ENCODE measurements at places on chromosomes 12 and 14. TPM values are rescaled to one million over a fixed set of nuclear protein-coding genes. Genes with fewer than 3 reads are reported as not detected.

TAC3 gene
- total RNA-seq, result not detected

SERPINA9 gene
- not detected for total RNA-seq

COCH gene
- total RNA-seq, result 0.66 TPM

PRR13 gene
- 61.0 TPM for total RNA-seq

HOTAIR gene
- total RNA-seq, result 1.3 TPM

KRT5 gene
- total RNA-seq, result 413 TPM

ZNF268 gene
- 38.2 TPM for total RNA-seq

PZP gene
- under 0.01 TPM for total RNA-seq

LBHD2 gene
- total RNA-seq, result not detected

EPYC gene
- total RNA-seq, result not detected

LPCAT3 gene
- 63.7 TPM for total RNA-seq

PIWIL1 gene
- not detected for total RNA-seq

PACS2 gene
- total RNA-seq, result 70.9 TPM

PLA2G1B gene
- not detected for total RNA-seq

CHST11 gene
- 12.5 TPM for total RNA-seq

INHBE gene
- not detected for total RNA-seq

PFKM gene
- total RNA-seq, result 19.0 TPM

NFATC4 gene
- total RNA-seq, result 28.6 TPM

DNA sequence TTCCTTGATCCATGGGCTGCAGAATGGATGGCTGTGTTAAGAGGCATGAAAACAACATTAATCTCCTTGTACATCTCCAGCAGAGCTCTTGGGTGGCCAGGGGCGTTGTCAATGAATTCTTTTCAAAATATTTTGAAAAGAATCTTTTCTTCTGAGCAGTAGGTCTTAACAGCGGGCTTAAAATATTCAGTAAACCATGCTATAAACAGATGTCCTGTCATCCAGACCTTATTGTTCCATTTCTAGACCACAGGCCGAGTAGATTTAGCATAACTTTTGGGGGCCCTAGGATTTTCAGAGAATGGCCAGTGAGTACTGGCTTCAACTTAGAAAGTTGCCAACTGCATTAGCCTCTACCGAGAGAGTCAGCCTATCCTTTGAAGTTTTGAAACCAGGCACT is 130.2 kb downstream of the RAD51B start:
- no peaks in the 10 kb centered on the region for H3K27me3 ChIP-seq
- H3K4me1 ChIP-seq, result no peaks in the 10 kb centered on the region
- no peak overlapping the region for H3K4me3 ChIP-seq
- no peaks in the 10 kb centered on the region for H3K36me3 ChIP-seq

GRCh38 chr14:71729596-71729995 is 202.6 kb upstream of the RGS6 start:
- no peak overlapping the region for H3K4me3 ChIP-seq
- no peak overlapping the region for H3K27ac ChIP-seq
- DNase-seq, result no peak

- peaks cover 5% of the 10 kb centered on the region for H3K36me3 ChIP-seq
- DNase-seq, result no peak
- H3K4me3 ChIP-seq, result no peak overlapping the region
- H3K27me3 ChIP-seq, result no peaks in the 10 kb centered on the region
- H3K4me1 ChIP-seq, result no peaks in the 10 kb centered on the region
Measured at GRCh38 chr12:50087995-50088394, 2.9 kb downstream of the SMARCD1 start.

GRCh38 chr12:116278667-116279066 is 1.2 kb upstream of the MED13L start:
- no peaks in the 10 kb centered on the region for H3K4me1 ChIP-seq
- no peak for DNase-seq
- peak overlapping the region; percentile 98 for H3K4me3 ChIP-seq
- no peaks in the 10 kb centered on the region for H3K36me3 ChIP-seq
- H3K27ac ChIP-seq, result peak overlapping the region; percentile 97

GRCh38 chr14:80575763-80576162 is 364.5 kb upstream of the DIO2 start:
- no peaks in the 10 kb centered on the region for H3K27me3 ChIP-seq
- no peak overlapping the region for H3K4me3 ChIP-seq
- H3K27ac ChIP-seq, result no peak overlapping the region

DNA sequence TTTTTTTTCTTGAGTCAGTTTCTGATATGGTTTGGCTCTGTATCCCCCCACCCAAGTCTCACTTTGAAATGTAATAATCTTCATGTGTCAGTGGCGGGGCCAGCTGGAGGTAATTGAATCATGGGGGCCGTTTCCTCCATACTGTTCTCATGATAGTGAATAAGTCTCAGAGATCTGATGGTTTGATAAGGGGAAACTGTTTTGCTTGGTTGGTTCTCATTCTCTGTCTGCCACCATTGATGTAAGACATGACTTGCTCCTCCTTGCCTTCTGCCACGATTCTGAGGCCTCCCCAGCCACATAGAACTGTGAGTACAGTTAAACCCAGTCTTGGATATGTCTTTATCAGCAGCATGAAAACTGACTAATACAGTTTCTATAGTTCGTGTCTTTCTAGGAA is 42.9 kb downstream of the WNK1 start:
- H3K4me3 ChIP-seq, result no peak overlapping the region

- DNase-seq, result no peak
- no peaks in the 10 kb centered on the region for H3K4me1 ChIP-seq
- H3K36me3 ChIP-seq, result no peaks in the 10 kb centered on the region
- H3K27ac ChIP-seq, result no peak overlapping the region
Measured at GRCh38 chr14:75283162-75283832, 4.7 kb downstream of the FOS start.

DNA sequence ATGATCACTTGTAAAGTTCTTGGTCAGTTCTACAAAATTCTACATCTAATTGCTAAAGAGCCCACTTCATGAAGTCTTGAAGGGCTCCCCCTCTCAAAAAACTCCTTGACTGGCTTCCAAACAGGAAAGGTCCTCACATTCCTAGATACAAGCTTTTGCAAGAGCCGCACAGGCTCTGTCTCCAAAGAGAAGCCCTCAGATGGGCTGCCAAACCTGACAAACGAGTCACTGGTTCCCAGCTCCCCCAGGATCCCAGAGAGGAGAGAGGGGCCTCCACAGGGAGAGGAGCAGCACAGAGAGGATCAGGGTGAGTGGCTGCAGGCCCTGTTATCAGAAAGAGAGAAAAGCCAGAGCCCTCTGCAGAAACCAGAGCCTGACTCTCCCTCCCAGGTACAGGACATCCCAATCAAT is 5.8 kb downstream of the NID2 start:
- H3K27me3 ChIP-seq, result peaks cover 11% of the 10 kb centered on the region
- H3K36me3 ChIP-seq, result no peaks in the 10 kb centered on the region
- no peak overlapping the region for H3K27ac ChIP-seq
- no peaks in the 10 kb centered on the region for H3K4me1 ChIP-seq
- DNase-seq, result no peak

GRCh38 chr12:10153271-10154144 is 18.4 kb downstream of the OLR1 start:
- H3K4me3 ChIP-seq, result peak overlapping the region; percentile 67
- H3K4me1 ChIP-seq, result no peaks in the 10 kb centered on the region
- peak overlapping the region; percentile 48 for H3K27ac ChIP-seq
- H3K36me3 ChIP-seq, result no peaks in the 10 kb centered on the region

- no peak overlapping the region for H3K27ac ChIP-seq
- no peaks in the 10 kb centered on the region for H3K4me1 ChIP-seq
- no peak overlapping the region for H3K4me3 ChIP-seq
- no peaks in the 10 kb centered on the region for H3K27me3 ChIP-seq
Measured at GRCh38 chr12:115000038-115000437, 316.1 kb upstream of the TBX3 start.

GRCh38 chr12:26255893-26256645 is 60.7 kb downstream of the SSPN start:
- no peak for DNase-seq
- no peaks in the 10 kb centered on the region for H3K4me1 ChIP-seq
- H3K4me3 ChIP-seq, result no peak overlapping the region
- no peaks in the 10 kb centered on the region for H3K27me3 ChIP-seq
- no peak overlapping the region for H3K27ac ChIP-seq

DNA sequence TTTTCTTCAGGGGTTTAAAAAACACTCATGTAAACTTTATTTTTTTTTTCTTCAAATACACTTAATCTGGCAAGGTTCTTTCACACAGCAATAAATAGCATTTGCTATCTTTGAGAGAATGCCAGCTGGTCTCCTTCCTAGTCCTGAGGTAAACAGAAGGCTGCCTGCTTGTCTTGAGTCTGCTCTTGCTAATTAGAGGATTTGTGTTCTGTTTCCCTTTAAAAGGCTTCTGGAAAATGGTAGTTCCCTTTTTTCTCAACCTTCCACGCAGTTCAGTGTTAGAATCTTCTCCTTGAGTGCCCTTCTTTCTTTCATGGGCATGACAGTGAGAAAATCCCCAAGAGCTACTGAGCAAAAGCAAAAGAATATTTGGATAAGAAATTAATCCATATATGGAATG is 92.3 kb upstream of the DCN start:
- no peak overlapping the region for H3K4me3 ChIP-seq
- DNase-seq, result no peak
- H3K4me1 ChIP-seq, result no peaks in the 10 kb centered on the region
- no peaks in the 10 kb centered on the region for H3K27me3 ChIP-seq

DNA sequence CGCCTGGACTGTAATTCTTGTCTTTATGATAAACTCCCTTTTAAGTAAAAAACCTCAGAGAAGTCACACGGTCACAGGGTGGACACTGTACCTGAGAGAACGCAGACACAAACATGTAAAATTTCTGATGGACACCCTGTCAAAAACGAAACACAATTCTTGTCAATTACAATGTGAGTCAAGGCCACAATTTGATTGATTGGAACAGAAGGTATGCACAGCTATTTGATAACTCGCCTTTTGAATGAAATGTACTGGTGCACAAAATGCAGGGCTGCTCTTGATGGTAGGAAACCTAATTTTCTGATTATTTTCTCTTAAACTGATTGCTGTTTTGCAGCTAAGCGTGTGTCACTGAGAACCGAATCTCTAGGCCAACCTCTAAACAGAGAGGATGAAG is 9.2 kb downstream of the DNAH10 start:
- no peak overlapping the region for H3K4me3 ChIP-seq
- no peaks in the 10 kb centered on the region for H3K36me3 ChIP-seq
- no peaks in the 10 kb centered on the region for H3K4me1 ChIP-seq
- no peak overlapping the region for H3K27ac ChIP-seq
- no peaks in the 10 kb centered on the region for H3K27me3 ChIP-seq

GRCh38 chr12:25376407-25376806 is 125.7 kb upstream of the KRAS start:
- H3K27ac ChIP-seq, result no peak overlapping the region
- no peaks in the 10 kb centered on the region for H3K36me3 ChIP-seq
- H3K4me3 ChIP-seq, result no peak overlapping the region
- H3K27me3 ChIP-seq, result no peaks in the 10 kb centered on the region

- H3K36me3 ChIP-seq, result no peaks in the 10 kb centered on the region
- H3K27me3 ChIP-seq, result no peaks in the 10 kb centered on the region
Measured at GRCh38 chr14:28083389-28083788, 683.2 kb upstream of the FOXG1 start.

DNA sequence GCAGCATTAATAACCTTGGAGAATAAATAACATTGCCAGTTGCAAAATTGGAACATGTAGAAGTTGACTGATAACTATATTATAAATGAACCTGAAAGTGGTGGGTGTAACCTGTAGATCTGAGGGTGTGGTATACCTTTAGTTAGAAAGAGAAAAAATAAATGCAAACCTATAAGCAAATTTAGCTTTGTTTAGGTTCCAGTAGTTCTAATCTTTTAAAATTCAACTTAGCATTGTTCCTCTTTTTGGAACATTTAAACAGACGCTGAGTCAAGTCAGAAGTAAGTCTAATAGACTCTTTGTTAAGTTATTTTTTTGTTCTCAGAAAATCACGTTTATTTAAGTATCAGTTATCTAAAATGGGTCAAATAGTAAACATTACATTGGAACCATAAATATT is 120.0 kb downstream of the DNAI7 start:
- no peak overlapping the region for H3K4me3 ChIP-seq
- H3K27ac ChIP-seq, result no peak overlapping the region
- H3K4me1 ChIP-seq, result no peaks in the 10 kb centered on the region
- H3K27me3 ChIP-seq, result no peaks in the 10 kb centered on the region
- DNase-seq, result no peak

DNA sequence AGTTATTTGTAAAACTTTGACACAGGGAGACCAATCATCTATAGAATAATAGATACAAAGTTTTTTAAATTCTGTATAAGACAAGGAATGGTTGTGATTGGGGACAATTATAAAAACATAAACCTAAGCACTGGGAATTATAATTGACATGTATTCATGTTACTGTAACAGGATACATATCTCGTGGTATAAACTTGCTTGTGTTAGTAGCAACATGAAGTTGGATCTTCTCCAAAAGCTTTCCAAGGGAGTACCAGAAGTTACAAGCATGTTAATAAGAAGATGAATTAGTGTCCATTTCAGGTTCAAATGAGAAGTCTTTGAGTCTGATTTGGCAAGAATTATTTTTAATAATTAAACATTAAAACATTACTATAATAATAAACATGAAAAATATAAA is 42.2 kb downstream of the CDKL1 start:
- H3K36me3 ChIP-seq, result no peaks in the 10 kb centered on the region
- no peak for DNase-seq
- H3K27ac ChIP-seq, result no peak overlapping the region
- H3K27me3 ChIP-seq, result no peaks in the 10 kb centered on the region

GRCh38 chr12:29521951-29522350 is 24.5 kb upstream of the OVCH1 start:
- DNase-seq, result no peak
- no peak overlapping the region for H3K27ac ChIP-seq
- no peaks in the 10 kb centered on the region for H3K36me3 ChIP-seq
- H3K27me3 ChIP-seq, result no peaks in the 10 kb centered on the region
- no peaks in the 10 kb centered on the region for H3K4me1 ChIP-seq
- H3K4me3 ChIP-seq, result no peak overlapping the region

DNA sequence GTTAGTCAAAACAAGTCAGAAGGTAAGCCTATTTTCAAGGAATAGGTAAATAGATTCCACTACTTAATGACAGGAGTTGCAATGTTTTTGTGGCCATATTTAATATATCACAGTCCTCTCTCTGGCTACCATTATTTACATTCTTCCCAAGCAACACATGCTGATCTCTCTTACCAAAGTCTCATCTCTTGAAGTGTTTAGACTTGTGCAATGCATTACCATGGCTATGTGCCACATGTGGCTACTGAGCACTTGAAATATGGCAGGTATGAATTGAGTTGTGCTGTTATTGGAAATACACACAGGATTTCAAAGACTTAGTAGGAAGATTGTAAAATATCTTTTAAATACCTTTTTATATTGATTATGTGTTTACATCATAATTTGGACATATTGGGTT is 262.4 kb upstream of the PDE3A start:
- no peaks in the 10 kb centered on the region for H3K36me3 ChIP-seq
- H3K4me1 ChIP-seq, result no peaks in the 10 kb centered on the region
- no peaks in the 10 kb centered on the region for H3K27me3 ChIP-seq
- H3K4me3 ChIP-seq, result no peak overlapping the region

- no peak for DNase-seq
- H3K4me3 ChIP-seq, result no peak overlapping the region
- H3K36me3 ChIP-seq, result no peaks in the 10 kb centered on the region
- H3K27me3 ChIP-seq, result no peaks in the 10 kb centered on the region
Measured at GRCh38 chr12:115872212-115872611, 405.3 kb downstream of the MED13L start.

GRCh38 chr12:3598896-3599860 is 108.2 kb downstream of the PRMT8 start:
- no peak overlapping the region for H3K27ac ChIP-seq
- no peaks in the 10 kb centered on the region for H3K36me3 ChIP-seq
- H3K4me3 ChIP-seq, result no peak overlapping the region
- DNase-seq, result no peak

GRCh38 chr12:123808167-123808566 is 46.1 kb downstream of the DNAH10 start:
- no peaks in the 10 kb centered on the region for H3K36me3 ChIP-seq
- H3K4me3 ChIP-seq, result no peak overlapping the region
- H3K4me1 ChIP-seq, result no peaks in the 10 kb centered on the region
- no peaks in the 10 kb centered on the region for H3K27me3 ChIP-seq

Measured in breast epithelium (tissue), 4 donors.